AML-193 (cell line): ENCODE measurements at places on chromosomes 4 and X.
A peak's percentile ranks its signal among the peaks of the same experiment; 100 is the strongest.

- DNase-seq: no peak
Observed at GRCh38 chr4:45925809-45926208, 198.0 kb downstream of the GABRG1 start.

DNA sequence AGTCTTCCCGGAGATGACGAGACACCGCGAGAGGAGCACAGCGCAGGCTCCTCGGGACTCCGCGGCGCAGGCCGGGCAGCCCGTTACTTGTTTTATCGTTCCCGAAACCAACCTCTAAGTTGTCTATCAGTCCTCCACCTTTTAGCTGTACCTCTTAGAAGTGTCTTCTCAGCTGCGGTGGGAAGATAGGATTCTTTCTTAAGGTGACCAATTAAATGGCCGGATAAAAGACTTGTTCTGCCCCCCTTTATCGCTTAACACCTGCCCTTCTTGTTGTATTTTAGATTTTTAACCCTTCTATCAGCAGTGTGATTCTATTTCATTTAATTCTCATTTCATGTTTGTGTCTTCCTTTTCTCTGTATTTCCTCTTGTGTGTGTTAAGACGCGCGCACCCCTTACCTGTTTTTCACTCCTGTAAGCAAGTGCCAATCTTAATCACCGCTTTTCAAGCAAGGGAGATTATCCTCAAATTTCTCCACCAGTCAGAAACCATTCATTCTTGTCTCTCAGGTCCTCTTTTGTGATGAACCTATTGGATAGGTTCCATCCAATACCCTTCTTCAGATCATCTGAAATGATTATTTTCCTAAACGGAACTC, at the start of gene SLC9B2:
Gene SLC9B2 (minus strand): TSS at position 15 of the 601 bp plus-strand sequence. CDS start 9,211 bp downstream, outside the sequence.
- DNase-seq: peak; percentile 39

- DNase-seq: no peak
Observed at GRCh38 chr4:1592068-1592708, 91.9 kb downstream of the FAM53A start.

DNA sequence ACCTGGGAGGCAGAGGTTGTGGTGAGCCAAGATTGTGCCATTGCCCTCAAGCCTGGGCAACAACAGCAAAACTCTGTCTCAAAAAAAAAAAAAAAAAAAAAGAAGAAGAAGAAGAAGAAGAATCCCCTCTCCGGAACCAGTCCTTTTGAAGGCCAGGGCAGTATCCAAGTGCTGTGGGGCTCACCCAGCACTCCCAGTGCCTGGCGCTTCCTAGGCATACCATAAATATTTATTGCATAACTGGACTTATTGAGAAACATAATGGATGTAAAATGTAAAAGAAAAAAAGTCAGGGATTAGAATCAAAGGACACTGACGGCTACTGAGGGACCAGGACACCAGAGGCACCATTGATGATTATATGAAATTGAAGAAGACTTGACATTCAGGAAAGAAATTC, 162.1 kb upstream of the KIT start:
- no peak for DNase-seq

GRCh38 chrX:101415180-101416145, 7.4 kb downstream of the HNRNPH2 start:
- DNase-seq: peak; percentile 28

DNA sequence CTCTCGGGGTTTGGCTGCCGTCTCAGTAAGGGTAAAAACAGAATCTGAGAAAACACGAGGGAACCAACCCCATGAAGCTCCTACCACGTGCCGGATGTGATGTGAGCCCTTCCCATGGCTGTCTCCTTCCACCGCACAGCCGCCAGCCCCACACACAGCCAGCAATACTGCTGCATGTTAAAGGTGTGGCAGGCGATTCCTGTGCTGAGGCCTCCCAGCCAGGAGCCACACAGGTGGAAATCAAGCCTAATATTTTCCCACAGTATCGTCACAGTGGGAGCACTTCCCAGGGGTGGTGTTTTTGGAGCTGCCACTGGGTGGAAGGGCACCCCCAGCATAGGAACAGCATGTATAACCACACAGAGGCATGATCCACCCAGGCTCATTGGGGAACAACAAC, 77.5 kb downstream of the SLC2A9 start:
- no peak for DNase-seq

- DNase-seq: no peak
Observed at GRCh38 chr4:7812231-7812857, 127.3 kb downstream of the AFAP1 start.

- no peak for DNase-seq
Observed at GRCh38 chr4:44016570-44017421, 431.8 kb downstream of the KCTD8 start.

DNA sequence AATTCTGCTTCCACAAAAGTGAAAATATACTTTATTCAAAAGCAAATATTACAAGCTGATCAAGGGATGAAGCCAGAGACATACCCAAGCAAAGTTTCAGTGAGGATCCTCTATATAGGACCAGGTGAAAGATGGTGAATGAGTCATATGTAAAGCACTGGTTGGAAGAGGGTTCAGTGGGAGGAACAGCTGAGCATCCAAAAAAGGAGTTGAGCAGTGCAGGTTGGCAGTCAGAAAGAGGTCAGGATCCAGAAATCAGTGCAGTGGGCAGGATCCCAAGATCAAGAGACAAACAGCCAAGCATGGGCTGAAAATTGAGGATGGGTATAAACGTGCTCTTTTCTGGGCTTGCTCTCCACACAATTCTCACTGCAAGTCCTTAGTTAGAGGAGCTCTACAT, 30.3 kb downstream of the OTC start:
- DNase-seq: no peak

- DNase-seq: no peak
Observed at GRCh38 chr4:1249731-1250526, 999 bp upstream of the CTBP1 start.

DNA sequence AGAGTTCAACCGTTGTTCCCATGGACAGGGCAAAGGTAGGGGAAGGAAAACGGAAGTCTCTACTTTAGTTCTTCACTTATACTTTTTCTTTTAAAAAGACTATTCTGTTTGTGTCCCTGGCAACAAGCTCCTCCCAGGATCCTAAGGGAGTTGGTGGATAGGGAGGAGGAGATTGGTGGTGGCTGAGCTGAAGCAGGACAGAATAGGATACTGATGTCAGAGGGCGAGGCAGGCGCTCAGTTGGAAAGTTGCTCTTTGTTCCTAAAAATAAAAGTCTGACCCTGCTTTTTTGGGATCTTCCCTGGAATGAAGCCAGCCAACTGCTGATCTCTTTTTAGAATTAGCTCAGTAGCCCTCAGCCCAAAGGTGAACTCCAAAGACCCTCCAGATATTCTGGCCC, 104.7 kb downstream of the MGST2 start:
- DNase-seq: no peak

DNA sequence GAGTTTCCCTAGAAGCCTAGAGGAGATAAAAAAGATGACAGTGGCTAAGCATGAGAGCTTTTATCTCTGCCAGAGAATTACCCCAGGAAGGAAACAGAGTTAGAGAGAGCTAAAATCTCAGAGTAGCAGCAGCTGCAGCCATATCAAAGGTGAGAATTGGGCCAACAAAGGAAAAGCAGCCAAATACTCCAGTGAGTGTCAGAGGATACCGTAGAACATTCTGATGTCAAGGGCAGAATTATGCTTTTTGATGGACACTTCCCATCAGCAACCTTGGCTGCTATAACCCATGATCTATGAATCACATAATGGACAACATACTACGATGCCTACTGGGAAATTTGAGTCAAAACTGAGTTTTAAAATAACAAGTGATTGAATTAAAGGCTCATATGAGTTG, 405.8 kb upstream of the CPEB2 start:
- no peak for DNase-seq

DNA sequence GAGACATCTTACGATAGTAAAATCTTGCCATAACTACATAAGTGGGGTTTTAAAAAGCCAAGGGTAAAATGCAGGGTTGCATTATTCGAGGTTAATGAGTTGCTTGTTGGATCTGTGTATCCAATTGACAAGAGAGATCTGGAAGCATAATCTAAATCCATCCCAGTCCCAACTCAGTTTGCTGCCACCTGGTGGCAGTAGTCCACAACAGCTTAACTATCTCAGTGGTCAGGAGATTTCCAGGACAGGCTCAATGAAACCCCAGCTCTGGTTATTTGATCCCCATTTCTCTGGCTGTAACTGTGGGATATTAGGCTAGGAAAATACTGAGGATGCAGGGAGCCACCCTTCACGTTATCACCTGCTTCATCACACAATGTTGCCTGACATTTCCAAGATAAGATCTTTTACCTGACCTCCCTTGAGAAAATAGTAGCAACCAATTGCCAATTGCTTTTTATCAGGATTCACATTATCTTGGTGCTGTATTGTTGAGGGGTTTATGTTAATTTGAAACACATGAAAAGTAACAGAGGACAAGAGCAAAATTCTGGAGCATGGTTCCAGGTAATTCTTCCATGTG, 88.2 kb upstream of the TNIP3 start:
- peak; percentile 40 for DNase-seq

DNA sequence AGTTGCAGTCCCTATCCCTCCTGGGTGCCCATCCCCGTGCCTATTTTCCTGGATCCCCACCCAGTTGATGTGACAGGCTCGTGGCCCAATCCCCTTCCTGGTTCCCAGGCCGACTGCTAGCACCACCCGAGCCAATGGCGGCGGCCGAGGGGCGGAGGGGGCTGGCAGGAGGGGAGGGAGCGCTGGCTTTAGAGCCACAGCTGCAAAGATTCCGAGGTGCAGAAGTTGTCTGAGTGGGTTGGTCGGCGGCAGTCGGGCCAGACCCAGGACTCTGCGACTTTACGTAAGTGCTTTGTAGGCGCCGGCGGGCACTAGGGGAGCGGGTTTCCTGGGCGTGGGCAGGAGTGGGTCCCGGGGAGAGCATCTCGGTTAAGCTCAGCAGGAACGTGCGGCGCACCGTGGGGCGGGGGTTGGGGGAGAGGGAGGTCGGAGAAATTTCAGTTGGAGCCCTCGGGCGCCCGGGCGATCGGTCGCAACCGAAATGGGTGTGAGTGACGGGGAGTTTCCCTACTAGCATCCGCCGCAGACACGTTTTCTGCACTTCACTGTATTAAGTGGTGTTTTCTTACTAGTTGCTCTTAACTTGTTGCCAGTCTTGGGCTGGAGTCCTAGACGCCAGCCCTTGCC, at the start of gene PLS3:
Gene PLS3 (plus strand): TSS at position 197 of the 627 bp plus-strand sequence. CDS start 49,077 bp downstream, outside the sequence.
- DNase-seq: no peak

- DNase-seq: no peak
Observed at GRCh38 chrX:45172890-45173289, 27.8 kb downstream of the DIPK2B start.

DNA sequence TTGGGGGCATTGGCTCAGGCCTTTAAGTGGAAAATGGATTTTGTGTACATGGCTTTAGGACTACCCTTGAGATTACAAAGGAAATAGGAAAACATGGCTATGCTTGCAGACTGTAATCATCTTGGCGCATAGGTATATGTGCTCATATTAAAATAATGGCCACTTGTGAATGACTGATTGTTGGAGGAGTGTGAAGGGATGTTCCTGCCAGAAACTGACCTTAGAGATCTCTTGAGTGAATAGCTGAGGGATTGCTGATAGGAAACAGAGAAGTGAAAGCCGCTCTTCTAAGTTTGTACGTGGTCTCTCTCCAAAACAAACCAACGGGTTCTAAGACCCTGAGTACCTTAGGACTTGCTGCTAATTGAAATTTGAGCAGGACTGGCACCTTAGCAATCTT, 186.0 kb downstream of the MGST2 start:
- DNase-seq: no peak

DNA sequence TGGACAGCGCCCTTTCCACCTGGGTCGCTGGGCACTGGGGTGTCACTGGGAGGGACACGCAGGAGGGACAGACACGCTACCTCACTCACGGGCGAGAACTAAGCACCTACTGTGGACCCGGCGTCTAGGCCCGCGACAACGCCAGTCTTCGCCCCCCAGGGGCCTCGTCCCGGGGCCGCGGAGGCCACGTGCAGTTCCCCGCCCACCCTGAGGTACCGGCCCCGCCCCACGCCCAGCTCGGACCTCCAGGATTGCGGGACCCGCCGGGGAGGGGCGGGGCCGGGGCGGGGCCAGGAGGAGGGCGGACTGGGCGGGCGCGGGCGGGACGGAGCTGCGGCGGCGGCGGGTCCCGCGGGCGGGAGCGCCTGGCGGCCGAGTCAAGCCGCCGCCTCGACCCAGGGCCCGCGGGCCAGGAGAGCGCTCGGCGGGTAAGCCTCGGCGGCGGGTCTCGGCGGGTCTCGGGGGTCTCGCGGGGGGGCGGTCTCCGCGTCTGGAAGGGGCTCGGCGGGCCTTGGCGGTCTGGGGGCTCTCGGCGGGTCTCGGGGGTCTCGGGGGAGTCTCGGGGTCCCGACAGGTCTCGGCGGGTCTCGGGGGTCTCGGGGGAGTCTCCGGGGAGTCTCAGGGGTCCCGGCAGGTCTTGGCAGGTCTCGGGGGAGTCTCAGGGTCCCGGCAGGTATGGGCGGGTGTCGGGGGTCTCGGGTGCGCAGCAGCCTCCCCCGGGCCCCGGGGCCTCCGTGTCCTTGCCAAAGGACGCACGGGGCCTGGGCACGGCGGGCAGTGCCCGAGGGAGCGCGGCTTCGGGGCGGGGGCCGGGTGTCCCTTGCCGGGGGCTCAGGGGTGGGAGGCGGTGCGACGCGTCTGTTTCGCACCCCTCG, at the start of gene SH3BP2:
Gene SH3BP2 (plus strand): TSS at position 375 of the 875 bp plus-strand sequence. CDS start 27,533 bp downstream, outside the sequence.
- DNase-seq: peak; percentile 44

DNA sequence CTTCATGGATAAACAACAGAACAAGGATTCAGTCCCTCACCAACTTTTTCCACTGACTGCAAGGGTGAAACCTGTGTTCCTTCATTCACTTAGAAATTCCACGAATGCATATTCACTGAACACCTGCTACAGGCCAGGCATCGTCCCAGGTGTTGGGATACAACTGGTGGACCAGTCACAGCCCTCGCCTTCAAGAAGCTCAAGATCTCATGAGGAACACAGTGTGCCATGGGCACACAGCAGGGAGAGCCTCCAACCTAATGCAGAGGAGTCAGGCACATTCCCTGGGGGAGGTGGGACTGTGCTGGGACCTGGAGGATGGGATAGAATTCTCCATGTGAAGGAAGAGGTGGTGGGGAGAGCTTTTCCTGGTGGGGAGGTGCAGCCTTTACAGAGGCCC, 107.6 kb upstream of the PDLIM3 start:
- DNase-seq: no peak

DNA sequence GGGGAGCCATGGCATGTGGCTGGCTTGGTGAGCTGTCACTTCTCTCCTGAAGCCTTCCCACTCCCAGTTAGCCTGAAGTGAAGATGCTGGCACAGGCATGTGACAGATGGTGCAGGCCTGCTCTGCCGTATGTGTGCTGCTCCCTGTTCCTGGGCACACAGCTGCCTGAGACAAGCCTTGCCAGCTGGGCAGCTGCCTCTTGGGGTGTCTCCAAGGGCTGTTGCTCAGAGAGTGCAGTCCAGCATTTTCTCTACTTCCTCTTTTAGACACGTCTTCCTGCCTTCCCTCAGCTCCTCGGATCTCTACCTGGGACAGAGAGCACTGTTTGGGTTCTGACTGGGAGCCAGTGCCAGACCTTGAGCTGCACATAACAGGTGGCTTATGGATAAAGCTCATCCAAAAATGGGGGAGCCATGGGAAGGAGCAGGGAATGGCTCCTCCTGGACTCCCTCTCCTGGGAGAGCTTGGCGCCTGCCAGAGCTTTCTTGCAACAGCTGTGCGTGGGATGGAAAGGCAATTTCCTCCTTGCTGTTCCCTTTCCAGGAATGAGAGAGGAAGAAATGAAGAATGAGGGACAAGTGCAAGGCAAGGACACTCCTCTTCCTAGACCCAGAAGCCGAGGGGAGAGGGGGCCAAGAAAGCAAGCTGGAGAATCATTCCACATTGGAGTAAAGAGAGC, 132.9 kb downstream of the MSL3 start:
- no peak for DNase-seq

GRCh38 chr4:7332216-7333023, 102.3 kb downstream of the PSAPL1 start:
- no peak for DNase-seq
